T follicular helper cell (primary cell): ENCODE measurements at places on chromosomes 16 and 17.

GRCh38 chr17:7712111-7712771 lies 5.3 kb upstream of the DNAH2 start:
- DNase-seq, result no peak

DNA sequence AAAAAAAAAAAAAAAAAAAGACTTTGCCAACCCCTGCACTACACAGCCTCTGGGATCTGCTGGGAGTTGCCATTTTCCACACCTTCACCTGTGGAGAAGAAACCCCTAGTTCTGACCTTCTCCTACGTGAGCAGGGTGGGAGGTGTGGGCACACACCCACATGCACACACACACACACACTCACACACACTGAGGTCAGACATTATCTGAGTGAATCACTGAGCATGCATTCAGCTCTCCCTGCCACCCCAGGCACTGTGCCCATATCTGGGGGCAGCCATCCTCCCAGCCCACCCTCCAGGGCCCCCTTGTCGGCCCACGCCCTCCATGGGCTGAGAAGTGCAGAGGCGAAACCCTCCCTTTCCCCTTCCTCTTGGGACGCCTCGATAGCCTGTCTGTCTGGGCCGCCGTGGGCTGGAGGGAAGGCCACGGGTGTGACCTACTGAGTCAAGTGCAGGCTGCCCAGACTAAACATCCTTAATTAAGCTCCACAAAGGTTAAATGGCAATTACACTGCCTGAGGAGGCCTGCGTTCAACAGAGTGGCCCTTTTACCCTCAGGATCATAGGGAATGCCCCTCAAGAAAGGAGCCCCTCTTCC lies 143.8 kb downstream of the C16orf95 start:
- DNase-seq, result no peak

DNA sequence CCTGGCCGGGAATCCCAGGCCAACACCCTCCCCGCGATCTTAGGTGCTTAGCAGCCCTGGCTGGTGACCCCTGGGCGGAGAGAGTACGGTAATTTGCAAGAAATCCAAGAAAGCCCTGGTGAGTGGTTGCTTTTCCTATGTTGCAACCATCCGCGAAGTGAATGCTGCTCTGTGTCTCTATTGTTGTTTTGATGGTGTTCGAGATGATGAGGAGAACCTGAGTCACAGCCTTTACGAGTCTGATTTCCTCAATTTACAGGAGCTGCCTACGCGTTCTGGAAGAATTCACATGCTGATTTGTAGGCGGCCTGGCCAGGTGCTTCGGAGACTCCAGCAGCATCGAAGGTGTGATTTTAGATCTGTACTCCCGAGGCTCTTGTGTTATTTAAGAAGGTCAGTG lies 63.3 kb downstream of the TMEM235 start:
- no peak for DNase-seq

- no peak for DNase-seq
Observed at GRCh38 chr17:35147375-35147905, at the start of gene UNC45B. Gene UNC45B (plus strand): TSS chr17:35147817. CDS start chr17:35148264, 447 bp downstream.

GRCh38 chr17:83151442-83152226 lies 72.2 kb downstream of the METRNL start:
- DNase-seq, result no peak

GRCh38 chr17:79808763-79809529 lies 12.1 kb upstream of the CBX8 start:
- no peak for DNase-seq

GRCh38 chr17:81067391-81067811 lies 32.5 kb downstream of the BAIAP2 start:
- DNase-seq, result no peak

GRCh38 chr17:47700471-47701449 lies 6.8 kb downstream of the TBKBP1 start:
- DNase-seq, result no peak

GRCh38 chr17:82097184-82097918 lies 685 bp downstream of the FASN start:
- no peak for DNase-seq

DNA sequence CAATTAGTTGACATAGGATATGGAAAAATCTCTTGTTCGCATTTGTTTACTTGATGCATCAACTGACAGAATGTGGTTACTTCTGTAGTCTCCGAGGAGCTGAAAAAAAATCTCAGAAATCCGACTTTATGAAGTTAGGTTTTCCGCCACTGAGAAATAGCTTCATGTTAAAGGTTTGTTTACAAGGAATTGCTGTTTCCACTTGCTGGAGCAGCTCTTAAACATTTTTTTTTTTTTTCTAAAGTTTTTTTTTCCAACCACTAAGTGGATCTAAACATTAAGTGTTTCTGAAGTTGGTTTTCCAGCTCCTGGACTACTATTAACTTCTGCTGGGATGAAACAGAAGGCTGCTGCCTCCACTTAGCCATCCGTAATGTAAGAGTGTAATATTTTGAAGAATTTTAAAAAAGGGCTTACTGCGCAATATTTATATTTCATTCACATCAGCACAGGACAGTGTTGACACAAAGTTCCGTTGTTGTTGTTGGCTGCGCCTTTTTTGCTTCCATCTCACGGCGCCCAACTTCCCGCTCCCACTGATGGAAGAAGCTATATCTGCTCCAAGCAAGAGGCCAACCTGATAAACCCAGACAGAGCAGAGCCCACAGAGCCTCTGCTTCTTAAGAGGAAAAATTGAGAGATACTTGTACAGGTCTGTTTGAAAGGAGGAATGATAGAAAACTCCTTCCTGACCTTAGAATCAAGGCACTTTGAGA lies 167.7 kb upstream of the KCNJ16 start:
- no peak for DNase-seq

DNA sequence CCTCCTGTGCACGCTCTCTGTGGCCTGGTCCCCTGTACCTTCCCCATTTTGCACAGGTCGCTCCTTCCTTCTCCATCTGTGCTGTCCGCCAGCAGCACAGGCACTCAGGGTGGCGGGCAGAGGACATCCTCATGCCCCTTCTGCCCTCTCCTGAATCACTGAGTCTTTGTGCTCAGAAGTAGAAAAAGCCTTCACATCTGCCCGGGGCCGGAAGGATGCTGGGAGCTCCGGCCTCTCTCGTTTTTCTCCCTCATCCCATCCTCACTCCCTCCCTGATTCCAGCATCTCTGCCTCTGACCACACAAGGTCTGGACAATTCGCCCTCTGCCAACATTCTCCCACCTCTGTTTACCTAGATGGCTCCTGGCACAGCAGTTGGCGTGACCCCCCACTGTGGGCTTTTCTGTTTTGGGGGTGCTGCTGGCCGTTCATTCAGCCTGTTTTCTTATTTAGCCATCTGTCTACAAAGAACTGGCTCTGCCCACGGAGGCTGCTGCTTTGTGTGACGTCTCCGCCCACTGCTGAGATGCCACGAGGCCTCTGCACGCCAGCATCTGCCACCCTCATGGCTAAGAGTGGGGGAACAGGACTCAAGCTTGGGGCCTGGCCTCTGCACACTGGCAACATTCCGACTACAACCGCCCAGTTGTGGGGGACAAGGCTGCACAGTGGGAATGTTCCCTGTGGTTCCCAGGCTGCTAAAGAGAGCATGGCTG lies 36.7 kb downstream of the SEC14L5 start:
- DNase-seq, result no peak

GRCh38 chr17:82863383-82863940 lies 23.6 kb upstream of the ZNF750 start:
- no peak for DNase-seq

DNA sequence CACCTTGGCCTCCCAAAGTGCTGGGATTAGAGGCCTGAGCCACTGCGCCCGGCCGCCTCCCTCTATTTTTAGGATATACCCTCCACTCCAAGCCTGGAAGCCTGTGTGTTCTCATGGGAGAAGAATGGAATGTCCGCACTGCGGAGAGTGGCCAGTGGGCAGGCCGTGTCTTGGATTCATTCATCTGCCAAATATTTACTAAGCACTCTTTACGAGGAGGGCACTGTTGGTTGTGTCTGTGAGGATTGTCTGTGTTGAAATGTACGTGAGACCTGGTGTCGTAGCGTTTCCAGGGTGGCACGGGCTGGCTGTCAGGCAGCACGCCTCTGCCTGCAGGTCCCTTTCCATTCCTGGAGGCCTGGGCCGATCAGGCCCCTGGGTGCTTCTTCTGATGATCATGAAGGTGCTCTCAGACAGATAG lies 19.2 kb downstream of the PGS1 start:
- DNase-seq, result no peak

DNA sequence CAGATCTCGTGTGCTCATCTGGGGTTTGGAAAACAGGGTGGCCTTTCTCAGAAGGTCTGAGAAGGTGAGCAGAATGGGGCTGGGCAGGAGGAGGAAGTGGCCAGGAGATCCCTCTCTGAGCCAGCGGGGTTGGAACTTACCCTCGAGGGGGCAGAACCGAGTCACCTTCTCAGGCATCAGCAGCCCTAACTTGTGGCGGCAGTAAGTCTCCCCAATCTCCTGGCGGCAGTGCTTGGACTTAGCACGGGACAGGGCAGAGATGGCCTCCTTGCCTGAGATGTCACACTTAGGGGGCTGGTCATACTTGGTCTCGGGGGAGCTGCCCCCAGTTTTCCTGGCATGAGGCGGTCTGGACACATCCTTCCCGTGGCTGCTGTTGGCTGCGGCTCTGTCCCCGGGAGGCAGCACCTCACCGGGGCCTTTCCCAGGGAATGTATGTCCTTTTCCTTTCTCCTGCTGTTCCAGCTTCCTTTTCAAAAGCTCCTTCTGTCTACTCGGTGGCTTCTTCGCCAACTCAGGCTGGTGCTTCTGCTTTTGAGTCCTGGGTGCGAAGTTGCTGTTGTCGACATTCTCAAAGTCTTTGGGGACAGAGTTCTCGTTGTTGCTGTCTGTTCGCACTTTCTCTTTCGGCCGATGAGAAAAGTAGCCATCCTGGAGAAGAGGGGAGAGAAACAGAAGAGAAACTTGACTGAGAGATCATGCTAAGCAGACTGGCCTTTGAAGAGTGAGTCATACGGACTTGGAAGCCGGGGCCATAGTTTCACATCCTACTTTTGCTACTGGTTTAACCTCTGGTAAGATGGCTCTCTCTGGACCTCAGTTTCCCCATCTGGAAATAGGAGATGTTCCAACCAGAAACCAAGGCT lies 211.7 kb downstream of the XYLT1 start:
- DNase-seq, result no peak

- DNase-seq, result no peak
Observed at GRCh38 chr17:76951375-76951905, 83.2 kb downstream of the MGAT5B start.

GRCh38 chr17:1907216-1907631 lies 77.4 kb downstream of the RPA1 start:
- DNase-seq, result no peak

DNA sequence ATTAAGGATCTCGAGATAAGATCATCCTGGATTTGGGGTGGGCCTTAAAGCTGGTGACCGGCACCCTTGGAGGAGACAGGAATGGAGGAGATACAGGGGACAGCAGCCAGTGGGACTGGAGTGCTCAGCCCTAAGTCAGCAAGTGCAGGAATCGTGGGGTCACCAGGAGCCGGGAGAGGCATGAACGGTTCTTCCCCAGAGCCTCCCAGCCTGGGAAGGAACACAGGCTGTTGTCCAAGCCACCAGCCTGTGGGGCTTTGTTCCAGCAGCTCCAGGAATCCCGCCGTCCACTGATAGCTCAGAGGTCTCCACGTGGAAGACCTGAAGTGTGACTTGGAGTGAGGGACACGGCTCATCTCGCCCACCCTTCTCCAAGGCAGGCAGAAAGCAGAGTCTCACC lies 2.5 kb upstream of the WDR45B start:
- DNase-seq, result no peak

- DNase-seq, result no peak
Observed at GRCh38 chr17:27512511-27513346, 56.5 kb downstream of the KSR1 start.

DNA sequence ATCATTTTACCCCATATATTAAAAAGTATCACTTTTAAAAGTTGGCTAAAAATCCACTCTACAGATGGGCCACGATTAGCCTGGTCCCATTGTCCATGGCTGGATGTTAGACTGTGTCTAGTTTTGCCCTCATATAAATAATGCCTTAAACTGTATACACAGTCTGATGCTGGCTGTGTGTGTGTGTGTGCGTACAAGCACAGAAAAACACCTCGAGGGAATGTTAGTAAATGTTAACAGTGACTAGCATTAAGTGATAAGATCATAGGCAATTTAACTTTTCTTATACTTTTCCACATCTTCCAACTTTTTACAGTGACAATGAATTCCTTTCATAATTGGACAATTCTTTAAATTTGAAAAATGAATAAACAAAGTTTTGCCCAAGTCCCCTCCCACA lies 8.2 kb downstream of the NOS2 start:
- DNase-seq, result no peak

DNA sequence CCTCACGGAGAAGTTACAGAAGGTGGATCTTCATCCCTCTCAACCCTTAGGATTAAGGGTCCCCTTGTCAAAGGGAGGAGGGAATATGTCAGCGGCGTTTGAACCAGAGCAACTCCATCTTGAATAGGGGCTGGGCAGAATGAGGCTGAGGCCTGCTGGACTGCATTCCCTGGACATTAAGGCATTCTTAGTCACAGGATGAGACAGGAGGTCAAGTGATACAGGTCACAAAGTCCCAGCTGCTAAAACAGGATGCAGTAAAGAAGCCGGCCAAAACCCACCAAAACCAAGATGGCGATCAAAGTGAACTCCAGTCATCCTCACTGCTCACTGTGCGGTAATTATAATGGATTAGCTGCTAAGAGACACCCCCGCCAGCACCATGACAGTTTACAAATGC lies 36.7 kb downstream of the RBFOX3 start:
- no peak for DNase-seq

GRCh38 chr17:76883744-76884525 lies 15.7 kb downstream of the MGAT5B start:
- DNase-seq, result no peak

DNA sequence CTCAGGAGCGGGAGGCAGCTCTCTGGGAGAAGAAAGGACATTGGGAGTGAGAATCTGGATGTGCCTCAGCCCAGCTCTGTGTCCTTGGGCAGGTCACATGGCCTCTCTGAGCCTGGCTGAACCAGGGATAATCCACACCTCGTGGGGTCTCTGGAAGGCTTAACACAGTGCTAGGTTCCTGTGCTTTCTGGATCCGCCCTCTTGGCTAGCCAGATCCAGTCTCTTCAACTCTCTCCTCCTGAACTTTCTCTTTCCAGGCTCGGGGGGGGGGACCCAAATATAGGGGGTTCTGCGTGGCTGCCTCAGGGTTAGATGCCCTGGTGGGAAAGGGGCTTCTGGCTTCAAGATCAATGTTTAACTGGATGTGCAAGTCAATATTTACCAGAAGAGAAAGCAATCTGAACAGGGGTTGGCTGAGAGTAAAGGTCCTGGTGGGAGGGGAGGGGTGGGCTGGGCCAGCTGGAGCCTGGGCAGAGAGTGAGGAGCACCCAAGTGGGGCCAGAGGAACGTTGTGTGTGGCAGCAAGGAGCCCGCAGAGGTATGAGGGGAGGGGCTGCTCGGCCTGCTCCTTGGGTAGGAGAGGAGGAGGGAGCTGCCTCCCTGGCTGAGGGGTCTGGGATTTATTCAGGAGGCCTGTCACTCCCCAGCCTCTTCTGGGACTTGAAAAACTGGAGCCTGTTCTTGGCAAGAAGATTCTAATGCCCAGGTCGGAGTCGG lies at the start of gene SERPINF2:
SERPINF2 (plus strand) TSS at position 501 of the 717 bp plus-strand sequence. CDS start 2,125 bp downstream, outside the sequence.
- DNase-seq, result no peak

DNA sequence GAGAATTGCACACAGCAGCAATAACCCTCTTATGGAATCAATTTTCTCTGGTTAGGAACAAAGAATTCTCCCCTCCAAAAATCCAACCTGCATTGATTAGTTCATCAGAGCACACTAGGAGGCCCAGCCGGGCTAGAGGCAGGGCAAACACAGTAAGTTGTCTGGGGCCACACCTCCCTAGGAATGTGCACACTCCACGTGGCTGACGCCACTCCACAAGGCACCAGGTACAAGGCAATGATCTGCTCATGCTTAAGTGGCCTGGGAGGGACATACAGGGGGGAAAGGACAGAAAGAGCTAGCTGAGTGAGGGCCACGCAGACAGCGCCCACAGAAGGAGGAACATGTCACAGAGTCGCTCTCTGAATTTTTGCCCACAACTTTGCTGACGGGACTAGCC lies 107.6 kb downstream of the SLC39A11 start:
- DNase-seq, result no peak
